ENCODE measurements at places on chromosomes 2 and 18.
A peak's percentile ranks its signal among the peaks of the same experiment; 100 is the strongest.

DNA sequence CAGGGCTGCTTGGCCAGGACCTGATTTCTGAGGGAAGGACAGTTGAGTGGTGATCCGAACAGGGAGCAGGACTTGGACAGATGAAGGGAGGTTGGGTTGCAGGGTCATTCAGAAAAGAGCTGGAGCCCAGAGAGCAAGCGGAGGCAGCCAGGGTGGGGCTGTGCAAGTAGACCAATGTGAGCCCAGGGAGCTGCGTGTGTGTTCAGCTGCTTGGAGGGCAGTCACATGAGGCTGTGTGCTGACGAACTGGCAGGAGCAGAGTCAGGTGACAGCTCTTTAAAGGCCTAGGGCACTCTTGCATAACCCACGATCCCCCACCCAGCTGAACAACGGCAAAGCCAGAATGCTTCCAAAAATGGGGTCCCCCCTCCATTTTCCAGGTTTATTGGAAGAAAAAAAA, 4.6 kb upstream of the MLPH start:
- DNase-seq: no peak

GRCh38 chr2:4862031-4862430, 830.2 kb upstream of the SOX11 start:
- no peak for DNase-seq

- no peak for DNase-seq
These were observed 32.4 kb downstream of the LHCGR start for GRCh38 chr2:48723129-48723528.

DNA sequence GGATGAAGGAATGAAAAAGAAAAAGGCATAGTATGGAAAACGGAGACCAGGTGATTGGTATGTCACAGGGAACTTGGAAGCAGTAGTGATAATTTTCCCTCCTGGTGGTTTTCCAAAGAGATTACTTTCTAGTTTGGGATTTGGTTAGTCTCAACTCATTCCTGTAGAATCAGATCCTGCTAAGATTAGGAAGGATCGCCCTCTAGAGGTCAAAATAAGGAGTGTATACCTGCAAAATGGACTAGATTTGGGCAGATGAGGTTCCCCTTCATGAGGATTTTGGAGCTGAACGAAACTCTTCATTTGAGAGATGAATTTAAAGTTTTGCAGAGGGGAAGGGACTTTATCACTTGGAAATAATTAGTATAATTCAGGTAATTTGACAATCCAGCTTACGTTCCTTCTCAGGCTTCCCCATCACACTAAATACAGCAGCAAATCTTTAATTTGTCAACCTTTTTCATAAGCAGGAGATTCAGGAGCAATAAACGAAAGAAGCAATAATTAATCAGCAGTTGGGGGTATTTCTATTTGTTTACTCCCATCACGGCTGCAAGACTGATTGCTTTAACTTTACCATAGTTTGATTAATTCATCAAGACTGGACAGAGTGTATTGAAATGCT, 65.2 kb downstream of the CCDC195 start:
- no peak for DNase-seq

- no peak for DNase-seq
These were observed 183.3 kb upstream of the TRIB2 start for GRCh38 chr2:12533337-12534005.

GRCh38 chr2:30084915-30085314, 61.9 kb upstream of the YPEL5 start:
- DNase-seq: no peak

DNA sequence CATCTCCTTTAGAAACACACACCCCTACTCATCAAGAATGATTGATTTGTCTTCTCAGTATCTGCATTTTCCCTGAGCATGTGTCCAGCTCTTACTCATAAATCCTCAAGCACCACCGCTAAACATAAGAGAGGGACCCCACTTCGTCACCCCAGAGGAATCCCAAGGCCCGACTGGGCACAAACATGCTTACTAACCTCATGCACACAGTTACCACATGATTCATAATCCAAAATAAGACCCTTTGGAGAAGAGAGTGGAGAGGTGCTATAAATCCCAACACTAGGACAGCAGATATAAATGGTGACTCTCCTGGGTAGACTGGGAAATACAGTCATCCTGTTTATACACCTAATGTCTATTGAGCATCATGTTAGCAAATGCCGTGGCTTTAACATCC, 843.2 kb upstream of the ID2 start:
- DNase-seq: no peak

GRCh38 chr2:38528008-38528442, 74.7 kb downstream of the HNRNPLL start:
- DNase-seq: no peak

DNA sequence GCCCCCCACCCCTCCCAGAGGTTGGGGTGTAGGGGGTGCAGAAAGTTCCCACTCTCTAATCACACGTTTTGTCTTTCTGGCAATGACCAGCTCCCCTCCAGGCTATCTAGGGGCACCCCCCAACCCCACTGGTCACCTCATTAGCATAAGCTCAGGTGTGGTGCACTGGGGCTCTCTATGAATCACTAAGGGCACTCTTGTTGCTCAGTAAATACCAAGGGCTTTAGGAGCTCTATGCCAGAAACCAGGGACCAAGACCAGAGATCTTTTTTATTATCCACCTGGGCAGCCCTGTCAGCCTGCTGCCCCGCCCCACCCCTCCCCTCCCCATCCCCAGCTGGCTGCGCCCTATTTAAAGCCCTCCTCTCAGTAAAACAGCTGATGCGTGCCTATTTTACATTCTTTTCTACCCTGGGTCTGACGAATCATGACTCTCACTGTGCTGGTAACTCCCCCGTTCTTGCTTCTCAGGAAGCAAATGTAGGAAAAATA, 24.3 kb downstream of the NCK2 start:
- DNase-seq: no peak

DNA sequence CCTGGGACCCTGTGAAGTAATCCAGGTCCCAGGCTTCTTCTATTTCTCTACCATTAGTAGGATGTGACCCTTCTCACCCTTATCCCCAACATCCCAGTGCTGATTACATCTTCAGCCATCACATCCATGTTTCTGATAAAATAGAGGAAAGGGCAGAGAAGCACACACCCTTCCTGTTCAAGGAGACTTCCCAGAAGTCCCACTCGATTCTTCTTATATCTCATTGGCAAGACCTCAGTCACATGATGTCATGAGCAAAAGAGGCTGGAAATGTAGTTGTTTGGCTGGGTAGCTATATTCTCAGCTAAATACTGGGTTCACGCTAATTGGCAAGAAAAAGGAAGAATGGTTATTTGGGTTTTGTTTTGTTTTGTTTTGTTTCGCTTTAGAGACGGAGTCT, 8.0 kb upstream of the XRCC5 start:
- DNase-seq: no peak

GRCh38 chr2:179239838-179240237, 24.8 kb downstream of the SESTD1 start:
- no peak for DNase-seq

DNA sequence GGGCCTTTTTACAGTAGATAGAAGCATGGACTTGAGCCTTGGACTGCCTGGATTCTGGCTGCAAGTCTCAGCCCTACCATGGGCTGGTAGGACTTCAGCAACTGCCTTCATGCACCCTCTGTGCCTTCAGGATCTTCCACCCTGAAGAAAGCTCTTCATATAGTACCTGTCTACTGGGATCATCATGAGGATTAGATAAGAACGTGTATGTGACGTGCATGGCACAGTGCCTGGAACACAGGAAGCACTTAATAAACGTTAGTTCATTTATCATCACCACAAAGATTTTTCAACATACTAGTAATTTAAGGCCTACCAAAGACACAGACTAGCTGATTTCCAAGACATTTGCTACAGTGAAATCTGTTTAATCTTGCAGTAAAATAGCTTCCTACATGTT, 53.2 kb upstream of the ITM2C start:
- DNase-seq: no peak

GRCh38 chr2:136844546-136844945, 79.2 kb downstream of the THSD7B start:
- no peak for DNase-seq

DNA sequence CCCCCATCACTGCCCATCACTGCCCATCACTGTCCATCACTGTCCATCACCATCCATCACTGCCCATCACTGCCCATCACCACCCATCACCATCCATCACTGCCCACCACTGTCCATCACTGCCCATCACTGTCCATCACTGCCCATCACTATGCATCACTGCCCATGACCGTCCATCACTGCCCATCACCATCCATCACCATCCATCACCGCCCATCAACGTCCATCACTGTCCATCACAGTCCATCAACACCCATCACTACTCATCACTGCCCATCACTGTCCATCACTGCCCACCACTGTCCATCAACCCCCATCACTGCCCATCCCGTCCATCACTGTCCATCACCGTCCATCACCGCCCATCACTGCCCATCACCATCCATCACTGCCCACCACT, 57.8 kb upstream of the OTOS start:
- no peak for DNase-seq

- no peak for DNase-seq
These were observed 697 bp upstream of the SPATS2L start for GRCh38 chr2:200305797-200306195.

- no peak for DNase-seq
These were observed 246.1 kb downstream of the TWIST2 start for GRCh38 chr2:239093952-239094351.

- DNase-seq: no peak
These were observed 626.2 kb upstream of the SETBP1 start for GRCh38 chr18:44054514-44054913.

DNA sequence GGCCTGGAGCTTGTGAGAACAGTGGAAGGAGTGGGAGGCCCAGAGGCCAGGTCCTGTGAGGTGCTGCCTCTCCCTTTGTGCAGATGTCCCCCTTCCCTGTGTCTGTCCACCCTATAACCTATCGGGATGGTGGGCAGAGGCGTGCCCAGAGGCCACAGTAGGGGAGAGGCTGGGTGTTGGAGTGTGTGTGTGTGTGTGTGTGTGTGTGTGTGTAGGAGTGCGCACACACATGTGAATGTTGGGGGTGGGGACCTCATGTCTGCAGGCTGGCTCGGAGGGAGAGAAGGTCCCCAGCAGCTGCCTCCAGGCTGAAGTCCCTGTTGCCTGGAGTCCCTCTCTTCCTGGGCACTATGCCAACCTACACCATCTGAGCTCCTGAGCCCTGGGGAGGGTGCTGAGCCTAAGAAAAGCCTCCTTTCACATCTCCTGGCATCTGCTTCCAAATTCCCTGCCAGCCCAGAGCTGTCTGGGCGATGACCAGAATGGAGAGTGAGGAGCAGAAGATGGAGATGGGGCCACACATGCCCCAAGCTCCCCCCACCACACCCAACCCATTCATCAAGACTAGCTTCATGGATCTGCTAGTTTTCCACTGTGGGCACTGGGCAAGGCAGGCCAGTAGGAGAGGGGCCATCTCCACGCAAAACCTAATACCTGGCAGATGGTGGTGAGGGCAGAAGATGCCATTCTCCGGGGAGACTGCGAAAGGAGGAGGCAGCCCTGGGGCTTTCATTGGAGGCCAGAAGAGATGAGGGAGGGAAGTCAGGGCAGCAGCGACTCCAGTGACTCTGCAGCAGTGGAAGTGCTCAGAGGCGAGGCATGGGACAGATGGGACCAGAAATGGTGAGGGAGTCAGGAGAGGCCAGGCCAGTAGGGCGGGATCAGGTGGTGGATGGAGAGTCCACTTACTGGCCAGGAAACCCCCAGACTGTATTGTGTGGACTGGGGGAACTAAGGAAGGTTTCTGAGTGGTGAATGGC, 20.3 kb downstream of the KCNK3 start:
- no peak for DNase-seq

DNA sequence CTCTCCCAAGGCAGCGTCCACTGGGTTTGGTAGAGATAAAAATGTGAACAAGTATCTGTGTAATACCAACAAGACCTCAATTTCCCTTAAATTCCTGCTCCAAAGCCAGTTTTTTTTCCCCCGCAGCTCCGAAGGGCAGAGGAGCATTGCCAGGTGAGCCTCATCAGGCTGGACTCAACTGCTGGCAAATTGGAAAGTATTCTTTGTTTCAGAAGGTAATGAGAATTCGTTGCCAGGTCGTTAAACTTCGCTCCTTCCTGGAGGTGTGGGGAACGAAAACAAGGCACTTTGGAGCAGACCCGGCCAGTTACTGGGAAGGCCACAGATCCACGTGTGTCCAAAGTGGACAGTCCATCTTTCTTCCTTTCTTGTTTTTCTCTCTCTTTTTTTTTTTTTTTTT, 30.4 kb upstream of the ASB18 start:
- DNase-seq: no peak

- DNase-seq: peak; percentile 39
These were observed at the start of gene RBMS1 for GRCh38 chr2:160493227-160494028. RBMS1 (minus strand) TSS chr2:160493807; CDS start chr2:160493363, 444 bp downstream.

DNA sequence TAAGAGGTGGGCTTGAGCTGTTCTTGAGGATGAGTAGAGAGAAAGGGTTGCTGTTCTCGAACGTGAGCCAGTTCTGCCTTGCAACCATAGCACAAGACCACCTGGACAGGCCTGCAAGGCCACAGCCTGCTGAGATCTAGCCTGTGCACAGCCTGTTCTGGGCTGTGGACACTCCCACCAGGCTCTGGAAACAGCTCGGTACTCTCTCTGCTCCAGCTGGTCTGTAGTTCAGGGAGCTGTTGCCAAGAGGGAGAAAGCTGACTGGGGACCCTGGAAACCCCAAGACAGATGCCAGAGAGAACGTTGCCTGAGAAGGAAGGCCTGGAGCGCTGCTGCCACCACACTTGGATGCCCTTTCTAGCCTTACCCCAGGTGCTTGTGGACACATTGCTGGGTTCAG, 69.8 kb downstream of the CTIF start:
- no peak for DNase-seq

DNA sequence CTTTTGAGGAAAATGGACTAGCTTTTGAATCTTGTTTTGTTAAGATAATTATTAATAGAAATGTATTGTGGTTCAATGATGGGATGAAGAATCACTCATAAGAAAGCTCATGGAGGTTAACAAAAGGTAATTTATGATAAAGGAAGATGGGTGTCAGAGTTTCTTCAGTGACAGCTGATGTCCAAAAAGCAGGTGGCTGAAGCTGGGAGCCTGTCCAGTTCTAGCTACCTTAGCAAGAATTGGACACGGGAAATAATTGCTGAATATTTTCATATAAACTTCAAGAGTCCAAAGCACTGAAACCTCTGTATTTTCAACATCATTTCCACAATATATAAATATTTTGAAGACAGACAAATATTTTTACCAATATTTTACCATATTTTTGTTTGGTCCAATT, 1505.8 kb upstream of the SLC39A10 start:
- DNase-seq: no peak

DNA sequence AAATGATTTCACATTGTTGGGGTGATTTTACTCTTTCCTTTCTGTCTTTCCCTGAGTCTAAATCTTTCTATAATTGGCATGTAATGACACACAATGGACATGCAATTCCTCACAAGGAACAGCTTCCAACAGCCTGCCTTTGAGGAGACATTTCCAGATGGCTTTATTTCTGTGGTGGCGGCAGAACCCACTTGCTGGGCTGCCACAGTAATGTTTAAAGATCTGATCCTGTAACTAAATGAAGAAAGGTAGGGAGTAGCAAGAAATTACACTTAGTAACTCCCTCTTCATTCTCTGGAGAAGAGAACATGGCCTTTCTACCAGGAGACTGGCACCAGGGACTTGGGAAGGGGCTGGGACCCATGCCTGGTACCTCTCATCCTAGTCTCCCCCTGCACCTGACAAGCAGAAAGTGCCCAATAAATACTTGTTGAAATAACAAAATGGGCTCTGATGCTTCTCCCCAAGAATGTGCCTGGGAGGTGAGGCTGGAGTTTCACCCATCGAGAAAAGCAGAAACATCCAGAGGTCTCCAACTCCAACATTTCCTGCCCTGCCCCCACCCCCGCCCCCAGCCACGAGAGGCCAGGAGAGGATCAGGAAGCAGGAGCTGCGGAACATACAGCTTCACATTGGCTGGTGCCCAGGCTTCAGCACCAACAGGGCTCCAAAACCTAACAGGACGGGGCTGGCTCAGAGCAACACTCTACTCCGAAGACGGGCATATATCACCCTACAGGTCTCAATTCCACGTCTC, 92.1 kb downstream of the PXDN start:
- no peak for DNase-seq
